ENCODE measurements at places on chromosomes 7 and 10. TPM values are rescaled to one million over a fixed set of nuclear protein-coding genes. Genes with fewer than 3 reads are reported as not detected.

The CPEB3 gene
- 0.45 TPM for total RNA-seq

The NUTM2E gene
- not detected for total RNA-seq

- DNase-seq, result no peak
Measured at GRCh38 chr7:67604461-67605386, 608.1 kb downstream of the TYW1 start.

GRCh38 chr10:43122826-43123225 lies 15.4 kb upstream of the CSGALNACT2 start:
- DNase-seq, result no peak

- DNase-seq, result no peak
Measured at GRCh38 chr7:111920329-111920728, 285.9 kb downstream of the DOCK4 start.

- DNase-seq, result no peak
Measured at GRCh38 chr10:122113945-122114747, 125.2 kb downstream of the TACC2 start.

GRCh38 chr7:84226759-84227158 lies 32.2 kb upstream of the SEMA3A start:
- DNase-seq, result no peak

- DNase-seq, result no peak
Measured at GRCh38 chr7:39515534-39516228, 50.5 kb upstream of the YAE1 start.

- no peak for DNase-seq
Measured at GRCh38 chr7:84591897-84592296, 397.3 kb upstream of the SEMA3A start.

DNA sequence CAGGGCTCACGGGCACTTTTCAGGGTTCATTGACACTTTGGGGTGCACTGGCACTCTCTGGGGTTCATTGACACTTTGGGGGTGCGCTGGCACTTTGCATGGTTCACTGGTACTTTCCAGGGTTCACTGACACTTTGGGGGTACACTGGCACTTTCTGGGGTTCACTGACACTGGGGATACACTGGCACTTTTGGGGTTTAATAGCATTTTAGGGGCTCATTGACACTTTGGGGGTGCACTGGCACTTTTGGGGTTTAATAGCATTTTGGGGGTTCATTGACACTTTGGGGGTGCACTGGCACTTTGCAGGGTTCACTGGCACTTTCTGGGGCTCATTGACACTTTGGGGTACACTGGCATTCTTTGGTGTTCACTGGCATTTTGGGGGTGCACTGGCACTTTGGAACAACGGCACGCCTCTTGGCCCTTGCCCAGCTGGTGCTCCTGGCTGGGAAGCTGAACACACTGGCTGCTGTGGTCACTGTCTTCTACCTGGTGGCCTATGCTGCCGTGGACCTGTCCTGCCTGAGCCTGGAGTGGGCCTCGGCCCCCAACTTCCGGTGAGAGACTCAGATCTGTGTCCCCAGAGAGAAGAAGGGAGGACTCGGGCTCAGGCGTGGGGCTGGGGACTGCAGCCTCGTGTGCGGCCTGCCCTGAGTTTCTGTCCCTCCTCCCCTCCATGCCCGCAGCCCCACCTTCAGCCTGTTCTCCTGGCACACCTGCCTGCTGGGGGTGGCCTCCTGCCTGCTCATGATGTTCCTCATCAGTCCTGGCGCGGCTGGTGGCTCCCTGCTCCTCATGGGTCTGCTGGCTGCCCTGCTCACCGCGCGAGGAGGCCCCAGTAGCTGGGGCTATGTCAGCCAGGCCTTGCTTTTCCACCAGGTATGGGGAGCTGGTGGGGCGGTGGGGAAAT lies 6.2 kb upstream of the TRIP6 start:
- DNase-seq, result no peak

DNA sequence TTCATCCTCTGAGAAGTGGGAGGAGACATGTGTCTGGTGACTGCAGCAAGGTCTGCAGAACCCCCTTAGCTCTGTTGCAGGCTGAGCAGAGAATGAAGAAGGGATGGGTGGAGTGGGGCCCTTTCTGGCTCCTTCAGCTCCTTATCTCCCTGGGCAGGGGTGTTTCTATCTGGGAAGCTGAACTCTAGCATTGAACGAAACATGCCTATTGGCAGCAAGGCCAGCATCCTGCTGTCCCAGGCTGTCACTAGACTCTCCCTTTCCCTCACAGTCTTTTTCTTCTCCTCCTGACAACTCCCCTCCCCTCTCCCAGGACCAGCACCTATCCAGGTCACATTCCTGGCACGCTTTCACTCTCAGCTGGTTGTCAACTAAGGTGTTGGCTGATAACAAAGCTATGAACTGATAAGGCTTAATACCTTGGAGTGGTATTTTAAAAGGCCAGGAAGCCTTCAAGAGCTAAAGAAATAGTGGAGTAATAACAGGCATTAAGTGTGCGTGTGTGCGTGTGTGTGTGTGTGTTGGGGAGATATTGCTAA lies 128.8 kb upstream of the FZD8 start:
- no peak for DNase-seq

All from LHCN-M2 (cell line).